ENCODE measurements at places on chromosomes 4 and X.

DNA sequence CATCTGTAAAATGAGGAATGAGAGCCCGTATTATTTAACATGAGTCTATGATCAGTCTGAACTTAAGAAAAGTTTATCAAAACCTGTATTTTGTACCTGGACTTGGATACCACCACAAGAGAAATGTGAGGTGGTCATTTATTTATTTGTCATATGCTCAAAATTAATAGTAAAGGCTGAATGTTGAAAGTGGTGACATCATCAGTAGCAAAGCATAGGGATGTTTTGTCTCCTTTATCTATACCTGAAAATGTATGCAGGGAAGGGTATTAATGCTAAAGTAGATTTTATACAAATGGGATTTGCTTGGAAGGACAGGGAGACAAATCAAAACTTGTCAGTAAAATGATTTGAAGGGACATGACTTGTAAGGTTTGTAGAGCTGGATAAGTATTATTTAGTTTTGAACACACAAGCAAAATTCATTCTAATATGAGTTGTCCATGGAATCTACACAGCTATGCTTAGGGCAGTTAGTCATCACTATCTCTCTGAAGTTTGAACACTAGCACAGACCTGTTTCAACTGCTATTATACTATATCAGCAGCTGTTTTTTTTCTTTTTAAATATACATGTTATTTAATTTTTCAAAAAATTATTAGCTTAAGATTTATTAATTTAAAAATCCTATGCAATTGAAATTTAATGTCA is 52.4 kb upstream of the GUCY1A1 start:
- no peak for DNase-seq

GRCh38 chrX:84064164-84064563 is 123.8 kb downstream of the RPS6KA6 start:
- no peak for DNase-seq

- no peak for DNase-seq
Observed at GRCh38 chr4:118948545-118949144, 60.0 kb downstream of the SYNPO2 start.

- no peak for DNase-seq
Observed at GRCh38 chr4:181834071-181834470, 409.1 kb upstream of the TENM3 start.

- no peak for DNase-seq
Observed at GRCh38 chr4:617644-618641, 7.4 kb upstream of the PDE6B start.

Measured in naive thymus-derived CD4-positive, alpha-beta T cell (primary cell).